ENCODE measurements at places on chromosomes 2 and 18.

DNA sequence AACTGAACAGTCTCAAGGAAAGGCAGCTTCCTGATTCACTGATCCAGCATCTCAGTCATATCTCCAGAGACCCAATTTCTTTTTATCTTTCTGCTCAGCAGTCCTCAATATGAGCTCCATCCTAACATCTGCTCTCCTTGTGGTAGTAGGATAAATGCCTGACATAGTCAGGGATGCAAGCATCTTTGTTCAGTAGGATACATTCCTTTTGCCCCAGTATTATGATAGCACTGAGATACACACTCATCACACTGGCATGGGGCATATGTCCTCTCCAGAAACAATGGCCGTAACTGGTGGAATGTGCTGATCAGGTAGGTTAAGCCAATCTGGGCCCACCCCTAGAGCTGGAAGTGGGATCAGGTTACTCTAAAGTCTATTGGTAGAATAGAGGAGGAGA, 207.2 kb downstream of the ETAA1 start:
- DNase-seq = no peak

GRCh38 chr2:129229830-129230441, 749.5 kb upstream of the RAB6C start:
- DNase-seq = no peak

DNA sequence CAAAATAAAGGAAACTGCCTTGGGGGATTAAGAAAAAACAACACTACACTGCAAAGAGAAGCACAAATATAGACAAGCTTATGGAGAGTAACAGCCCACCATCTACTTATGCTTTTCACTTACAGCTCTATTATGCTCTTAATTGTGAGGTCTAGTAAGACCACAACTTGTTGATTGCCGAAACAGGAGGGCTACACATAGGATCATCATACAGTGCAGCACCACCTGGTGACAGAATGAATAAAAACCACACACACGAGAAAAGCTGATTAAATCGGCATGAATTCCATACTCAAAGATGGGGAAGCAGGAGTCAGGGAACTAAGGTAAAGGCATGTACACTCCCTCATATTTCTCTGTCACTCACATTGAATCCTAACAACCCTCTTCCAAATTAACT, 259.2 kb downstream of the IKZF2 start:
- DNase-seq = no peak

GRCh38 chr2:190053426-190053825, 9.1 kb downstream of the MSTN start:
- DNase-seq = no peak

DNA sequence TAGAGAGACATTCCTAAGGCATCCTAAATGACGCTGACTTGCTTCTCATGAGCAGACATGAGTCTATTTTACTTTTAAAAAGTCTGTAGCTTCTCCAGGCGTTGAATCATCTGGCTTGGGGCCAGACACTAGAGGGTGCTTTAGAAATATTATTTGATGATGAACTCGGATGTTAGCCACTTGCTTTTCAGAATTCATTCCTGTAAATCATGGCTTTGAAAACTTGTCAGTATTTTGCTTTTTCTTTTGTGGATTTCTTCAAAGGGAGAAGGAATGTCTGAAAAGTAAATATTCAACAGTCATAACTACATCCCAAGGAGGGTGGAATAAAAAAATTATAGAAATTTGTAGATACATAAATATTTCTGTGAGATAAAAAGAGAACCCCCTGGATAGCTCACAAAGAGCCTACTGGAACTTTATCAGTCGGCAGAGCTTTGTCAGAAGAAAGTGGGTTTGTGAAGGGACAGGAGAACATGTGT, 370.8 kb downstream of the OSR1 start:
- DNase-seq = no peak

- no peak for DNase-seq
These were observed 28.1 kb downstream of the SLC40A1 start for GRCh38 chr2:189552334-189552990.

DNA sequence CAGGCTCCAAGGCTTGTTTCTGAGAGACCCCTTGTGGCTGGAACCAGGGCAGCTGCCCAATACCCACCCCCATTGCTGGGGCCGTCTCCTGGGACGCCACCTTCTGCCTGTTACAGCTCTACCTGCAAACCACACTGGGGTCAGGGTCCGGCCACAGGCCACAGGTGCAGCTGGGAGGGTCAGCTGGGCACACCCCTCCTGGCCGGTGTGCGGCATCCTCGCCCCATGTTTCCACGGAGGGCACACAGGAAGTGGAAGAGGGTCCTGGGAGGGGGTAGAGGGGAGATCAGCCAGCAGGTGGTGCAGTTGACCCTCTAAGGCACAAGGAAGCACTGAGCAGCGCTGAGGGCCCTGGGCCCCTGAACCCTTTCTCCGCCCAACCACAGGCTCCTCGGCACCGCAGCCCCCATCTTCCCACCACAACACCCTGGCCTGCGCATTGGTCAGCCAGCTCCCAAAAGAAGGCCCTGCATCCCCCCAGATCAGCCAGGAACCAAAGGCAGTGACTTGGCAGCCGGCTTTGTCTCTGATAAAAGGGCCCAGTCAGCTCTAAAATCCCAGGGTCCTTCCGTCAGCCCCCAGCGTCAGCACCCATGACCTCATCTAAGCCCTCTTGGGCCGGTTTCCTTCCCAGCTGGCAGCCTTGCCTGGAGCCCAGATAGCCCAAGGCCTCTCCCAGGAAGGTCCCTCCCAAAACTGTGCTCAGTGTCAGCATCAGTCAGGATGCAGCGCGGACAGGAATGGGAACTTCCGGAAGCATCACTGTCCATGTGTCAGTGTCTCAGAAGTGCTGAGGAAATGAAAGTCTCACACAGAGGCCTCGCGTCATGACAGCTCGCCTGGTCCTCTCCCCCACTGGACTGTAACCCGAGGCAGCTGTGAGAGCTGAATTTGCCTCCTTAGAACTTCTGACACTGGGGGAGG, 1.7 kb downstream of the ERFE start:
- no peak for DNase-seq

DNA sequence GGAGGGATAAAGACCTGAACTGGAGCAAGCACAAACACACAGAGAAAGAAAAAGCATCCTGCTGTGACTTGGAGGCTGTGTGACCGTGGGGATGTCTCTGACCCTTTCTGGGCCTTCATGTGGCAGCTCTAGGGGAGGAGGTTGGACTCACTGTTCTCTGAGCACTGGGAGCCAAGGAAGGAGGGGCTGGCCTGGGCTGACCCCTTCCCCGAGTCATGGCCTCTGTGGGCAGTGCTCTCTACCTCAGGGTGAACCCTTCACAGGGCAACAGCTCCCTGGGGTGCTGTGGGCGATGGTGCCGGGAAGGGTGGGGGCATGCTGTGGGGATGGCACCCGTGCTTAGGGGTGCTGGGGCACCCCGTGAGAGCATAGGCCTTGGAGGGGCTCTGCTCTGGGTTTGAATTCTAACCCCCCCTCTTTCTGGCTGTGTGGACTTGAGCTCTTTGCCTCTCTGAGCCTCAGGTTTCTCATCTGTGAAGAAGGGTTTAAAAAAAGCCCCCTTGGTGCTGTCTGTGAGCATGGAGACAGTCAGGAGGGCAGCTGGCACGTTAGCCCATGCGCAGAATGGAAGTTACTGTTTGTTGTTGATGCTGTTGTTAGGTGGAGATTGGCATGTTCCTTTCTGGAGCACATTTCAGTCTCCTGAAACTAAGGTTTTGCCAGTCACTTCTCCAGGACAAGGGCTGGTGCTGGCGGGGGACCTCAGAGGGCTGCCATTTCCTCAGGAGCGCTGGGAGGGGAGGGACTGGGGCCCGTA, 700 bp downstream of the TOGARAM2 start:
- no peak for DNase-seq

GRCh38 chr18:46412916-46413315, 244.1 kb downstream of the LOXHD1 start:
- no peak for DNase-seq

DNA sequence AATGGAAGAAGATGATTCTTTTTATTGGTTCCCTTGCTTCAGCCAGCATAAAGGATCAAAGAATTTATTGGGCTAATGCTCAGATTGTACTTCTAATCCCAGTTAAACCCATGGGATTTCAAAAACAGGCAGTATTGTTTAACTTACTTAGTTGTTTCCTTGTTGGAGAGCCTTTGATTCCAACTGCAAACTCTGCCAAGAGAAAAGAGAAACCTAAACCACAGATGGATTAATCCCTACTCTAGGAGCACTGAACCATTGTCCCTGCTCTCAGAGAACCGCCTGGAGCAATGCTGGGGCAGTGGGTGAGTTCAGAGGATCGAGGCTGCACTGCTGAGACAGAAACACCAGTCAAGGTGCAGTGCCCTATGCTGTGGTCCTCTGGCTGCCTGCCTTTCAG, 44.9 kb upstream of the SIGLEC15 start:
- DNase-seq = no peak

- no peak for DNase-seq
These were observed 518.2 kb upstream of the RAB12 start for GRCh38 chr18:8091035-8091434.

- DNase-seq = no peak
These were observed 33.4 kb downstream of the PUM2 start for GRCh38 chr2:20317197-20317596.

DNA sequence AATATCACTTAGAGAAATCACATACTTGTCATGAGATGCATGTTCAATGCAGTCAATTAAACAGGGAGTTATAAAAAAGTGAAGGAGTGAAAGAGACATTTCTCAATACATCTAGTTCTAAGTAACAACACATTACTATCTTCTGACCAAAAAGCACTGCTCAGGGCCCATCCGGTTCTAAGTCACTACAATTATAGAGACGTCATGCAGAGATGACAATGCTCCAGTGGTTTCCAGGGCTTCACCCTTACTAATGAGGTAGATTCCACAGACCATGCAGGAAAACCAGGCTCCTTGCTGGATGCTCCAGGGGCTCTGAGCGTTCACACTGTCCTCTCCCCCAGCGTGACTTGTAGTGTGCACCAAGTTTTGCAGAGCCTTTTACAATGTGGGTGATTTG, 88.0 kb downstream of the FTCDNL1 start:
- no peak for DNase-seq

- no peak for DNase-seq
These were observed 32.1 kb downstream of the FBXO48 start for GRCh38 chr2:68434981-68435380.

DNA sequence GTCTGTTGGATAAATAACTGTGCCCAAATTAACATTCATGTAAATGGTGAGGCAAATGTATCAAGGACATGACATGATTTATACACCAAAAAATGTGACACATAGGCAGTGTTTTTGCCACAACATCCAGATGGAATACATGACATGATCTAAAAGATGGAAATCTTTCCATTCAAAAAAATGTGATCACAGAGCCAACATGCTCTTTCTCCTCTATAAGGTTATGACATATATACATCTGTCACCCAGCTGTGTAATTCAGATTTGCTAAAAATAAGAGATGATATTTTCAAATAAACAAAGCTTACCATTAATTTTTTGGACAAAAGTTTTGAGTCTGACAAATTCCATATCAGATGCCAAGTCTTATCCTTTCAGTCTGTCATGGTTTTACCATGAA, 95.5 kb upstream of the COL3A1 start:
- DNase-seq = no peak

- peak; percentile 59 for DNase-seq
These were observed 155.0 kb downstream of the EIPR1 start for GRCh38 chr2:3222636-3223035.

DNA sequence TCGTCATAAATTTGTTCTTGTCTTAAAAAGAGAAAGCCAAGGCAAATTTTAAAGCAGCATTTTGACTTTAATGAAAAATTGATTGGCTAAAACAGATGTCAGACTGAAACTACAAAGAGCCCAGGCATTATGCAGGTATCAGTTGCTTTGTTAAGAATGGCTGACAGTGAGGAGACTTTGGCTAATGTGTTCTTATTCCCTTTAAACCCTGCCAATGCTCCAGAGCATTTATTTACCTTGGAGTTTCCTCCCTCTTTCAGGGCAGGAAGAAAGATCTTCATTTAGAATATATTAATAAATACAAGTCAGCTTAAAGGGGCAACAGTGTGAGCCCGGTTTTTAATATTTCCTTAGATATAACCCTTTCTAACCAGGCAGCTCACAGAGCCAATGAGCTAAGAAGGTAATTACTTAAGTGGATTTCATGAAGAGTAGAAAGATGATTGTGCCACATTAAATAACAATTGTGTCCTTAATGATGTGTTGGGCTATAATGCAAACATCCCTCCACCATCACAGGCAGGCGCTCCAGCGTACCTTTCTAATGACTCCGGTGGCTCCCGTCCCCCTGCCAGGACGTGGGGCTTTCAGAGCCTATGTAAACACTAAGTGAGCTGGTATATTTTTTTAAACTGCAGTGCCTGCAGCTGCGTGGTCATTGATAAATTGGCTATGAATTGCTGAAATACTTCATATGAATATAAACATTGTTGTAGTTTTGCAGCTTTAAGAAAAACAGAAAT, 349.4 kb upstream of the POU3F3 start:
- no peak for DNase-seq

- no peak for DNase-seq
These were observed 44.5 kb downstream of the SH3RF3 start for GRCh38 chr2:109173311-109174171.

GRCh38 chr2:222424276-222424728, at the start of gene SGPP2:
SGPP2 (plus strand) TSS chr2:222424543; CDS start chr2:222424603, 60 bp downstream.
- no peak for DNase-seq

GRCh38 chr2:3486047-3487027, 33.0 kb downstream of the ADI1 start:
- DNase-seq = no peak

- no peak for DNase-seq
These were observed 99.9 kb upstream of the FN1 start for GRCh38 chr2:215535741-215536140.
